Stimulated activated CD8-positive, alpha-beta memory T cell treated with anti-CD3 and anti-CD28 coated beads, Interleukin-4, amount 100 ng/mL, for 4 hours (primary cell): ENCODE measurements at places on chromosomes 7 and 10.

DNA sequence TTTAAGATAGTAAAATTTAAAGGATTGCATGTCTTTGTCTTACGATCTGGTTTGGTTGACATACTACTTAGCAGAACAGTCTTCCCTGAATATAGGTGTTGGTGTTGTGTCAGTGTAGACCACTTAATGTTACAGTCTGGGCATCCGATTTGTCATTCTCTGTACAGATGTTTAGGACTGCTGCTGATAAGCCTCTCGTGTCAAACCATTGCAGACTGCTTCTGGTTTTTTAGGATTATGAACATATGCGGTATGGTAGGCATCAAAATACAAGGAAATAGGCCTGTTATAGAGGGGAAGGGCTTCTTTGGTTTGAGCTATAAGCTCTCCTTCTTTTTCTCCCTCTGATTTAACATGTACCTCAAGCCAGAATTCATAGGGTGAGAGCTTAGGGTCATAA is 7.4 kb downstream of the CYP3A43 start:
- DNase-seq: no peak

- DNase-seq: no peak
Observed at GRCh38 chr7:44819292-44819691, 22.8 kb downstream of the PPIA start.

GRCh38 chr10:81874875-81875466 is at the start of gene NRG3:
TSS of gene NRG3 (plus strand) at chr10:81875194.
- no peak for DNase-seq

DNA sequence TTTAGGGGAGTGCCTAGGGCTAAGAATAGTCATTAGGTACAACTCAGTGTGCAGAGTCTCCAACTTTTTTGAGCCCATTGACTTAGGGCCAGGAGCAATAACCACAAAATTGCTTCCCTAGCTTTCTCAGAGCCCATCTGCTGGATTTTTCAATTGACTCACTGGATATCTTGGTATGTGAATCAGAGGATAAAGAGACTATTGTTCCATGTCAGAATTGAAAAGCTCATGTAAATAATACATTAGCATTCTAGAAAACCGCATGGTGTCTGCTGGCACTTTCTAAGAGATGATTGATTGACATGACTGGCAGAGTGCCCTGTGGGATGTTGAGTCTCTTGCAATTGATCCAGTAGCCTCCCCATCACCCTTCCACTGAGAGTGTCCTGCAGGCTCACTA is 246.2 kb downstream of the CCDC7 start:
- no peak for DNase-seq

GRCh38 chr7:10973942-10974911 is 555 bp downstream of the PHF14 start:
- DNase-seq: no peak

- no peak for DNase-seq
Observed at GRCh38 chr7:47375121-47375938, 206.6 kb downstream of the TNS3 start.

- DNase-seq: no peak
Observed at GRCh38 chr7:43470110-43470509, 112.8 kb upstream of the STK17A start.

DNA sequence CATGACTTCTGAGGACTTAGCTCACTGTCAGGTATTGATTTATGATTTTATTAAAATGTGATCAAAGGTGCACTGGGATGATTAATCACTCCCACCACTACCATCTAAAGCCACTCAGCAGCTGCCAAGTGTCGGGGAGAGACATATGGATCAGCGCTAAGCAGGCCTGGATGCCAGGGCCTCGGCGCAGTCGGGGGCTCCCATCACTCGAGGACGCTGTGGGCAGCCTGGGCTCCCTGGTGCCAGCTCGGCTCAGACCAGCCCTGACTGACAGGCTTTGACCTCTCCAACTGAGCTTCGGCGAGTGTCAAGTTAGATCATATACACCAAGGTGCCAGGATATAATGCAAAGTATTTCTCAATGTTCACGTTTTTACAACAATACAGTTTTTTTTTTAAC is 267.7 kb downstream of the ACTR3B start:
- no peak for DNase-seq

DNA sequence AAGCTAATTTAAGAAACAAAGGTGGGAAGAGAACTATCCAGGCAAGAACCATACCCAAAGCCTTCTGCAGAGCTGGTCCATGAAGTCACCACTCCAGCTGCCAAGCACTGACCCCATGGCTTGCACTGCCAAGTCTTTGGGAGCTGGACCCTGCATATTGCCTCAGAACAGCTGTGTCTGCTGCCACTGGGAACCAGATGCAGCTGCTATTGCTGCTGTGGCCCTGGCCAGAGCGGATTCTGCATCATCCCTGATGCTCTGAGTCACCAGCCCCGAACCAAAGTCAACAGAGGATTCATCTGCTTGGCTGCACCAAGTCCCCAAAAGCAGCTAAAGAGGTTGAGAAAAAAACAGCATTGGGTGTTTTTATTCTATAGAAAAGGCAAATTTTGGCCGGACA is 39.2 kb upstream of the GSAP start:
- DNase-seq: no peak

- peak; percentile 47 for DNase-seq
Observed at GRCh38 chr7:50362712-50363282, 58.3 kb downstream of the IKZF1 start.

GRCh38 chr10:4038000-4038399 is 253.0 kb upstream of the KLF6 start:
- no peak for DNase-seq

DNA sequence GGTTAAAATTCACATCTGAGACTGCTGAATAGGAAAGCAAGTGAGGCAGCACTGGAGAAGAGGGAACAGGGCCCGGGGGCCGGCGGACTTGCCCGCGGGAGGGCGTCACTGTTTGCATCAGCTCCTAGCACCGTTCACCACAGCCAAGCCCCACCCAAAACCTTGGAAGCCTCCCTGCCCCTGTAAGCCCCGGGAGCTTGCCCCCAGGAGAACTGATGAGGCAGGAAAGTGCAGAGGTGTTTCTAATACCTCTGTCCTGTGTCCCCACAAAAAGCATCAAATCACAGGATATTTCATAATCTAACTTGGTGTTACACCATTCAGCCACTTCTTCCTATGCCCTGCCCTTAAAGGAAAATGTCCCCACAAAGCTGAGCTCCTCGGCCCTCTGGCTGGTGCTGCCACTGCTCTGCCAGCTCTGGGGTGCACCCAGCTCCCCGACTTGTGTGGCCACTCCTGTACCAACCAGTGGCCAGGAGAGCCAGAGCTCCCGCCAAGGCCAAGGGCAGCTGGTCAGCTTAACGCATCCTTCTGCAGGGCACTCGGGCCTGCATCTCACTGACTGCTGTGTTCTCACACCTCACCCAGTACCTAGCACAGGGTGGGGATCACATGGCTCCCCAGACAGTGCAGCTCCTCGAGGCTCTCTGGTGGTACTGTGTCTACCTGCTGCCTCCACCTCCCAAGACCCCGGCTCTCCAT is 47.3 kb upstream of the CNPY1 start:
- DNase-seq: no peak

DNA sequence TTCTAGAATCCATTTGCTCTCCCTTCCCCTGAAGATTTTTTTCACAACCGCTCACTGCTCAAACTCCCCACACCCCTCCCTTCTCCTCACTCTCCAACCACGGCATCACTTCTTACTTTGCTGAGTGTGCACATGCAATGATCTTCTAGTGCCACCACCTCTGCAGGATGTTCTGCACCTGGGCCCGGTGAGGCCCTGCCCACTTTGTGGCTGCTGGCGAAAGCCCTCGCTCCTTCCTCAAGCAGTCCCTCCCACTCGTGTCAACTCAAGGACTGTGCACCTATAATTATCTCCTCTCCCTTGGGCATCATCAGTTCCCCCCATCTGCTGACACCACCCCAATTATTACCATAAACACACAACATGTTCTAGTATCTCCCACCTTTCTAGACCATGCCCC is 91.0 kb upstream of the LANCL2 start:
- no peak for DNase-seq

GRCh38 chr7:127873151-127873550 is 158.1 kb downstream of the LRRC4 start:
- no peak for DNase-seq

GRCh38 chr10:79243181-79244067 is 103.8 kb upstream of the PPIF start:
- DNase-seq: peak; percentile 11

DNA sequence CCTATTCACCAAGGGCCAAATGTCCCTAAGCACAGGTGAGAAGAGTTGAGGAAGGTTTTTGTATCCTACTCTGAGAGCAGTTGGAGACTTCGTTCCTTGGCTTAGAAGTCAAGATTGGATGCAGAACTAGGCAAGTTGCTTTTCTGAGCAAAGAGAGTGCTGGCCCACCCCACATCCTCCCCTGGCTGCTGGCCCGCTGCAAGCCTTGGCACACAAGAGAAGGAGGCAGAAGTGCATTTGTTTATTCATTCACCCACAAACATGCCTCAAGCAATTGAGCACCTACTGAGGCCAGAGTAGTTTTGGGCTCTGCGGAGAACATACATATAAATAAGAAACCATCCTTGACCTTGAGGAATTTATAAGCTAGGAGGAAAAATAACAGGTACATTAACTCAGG is 318.9 kb downstream of the KCNMA1 start:
- no peak for DNase-seq

- DNase-seq: no peak
Observed at GRCh38 chr7:27097686-27098577, 2.1 kb upstream of the HOXA1 start.

DNA sequence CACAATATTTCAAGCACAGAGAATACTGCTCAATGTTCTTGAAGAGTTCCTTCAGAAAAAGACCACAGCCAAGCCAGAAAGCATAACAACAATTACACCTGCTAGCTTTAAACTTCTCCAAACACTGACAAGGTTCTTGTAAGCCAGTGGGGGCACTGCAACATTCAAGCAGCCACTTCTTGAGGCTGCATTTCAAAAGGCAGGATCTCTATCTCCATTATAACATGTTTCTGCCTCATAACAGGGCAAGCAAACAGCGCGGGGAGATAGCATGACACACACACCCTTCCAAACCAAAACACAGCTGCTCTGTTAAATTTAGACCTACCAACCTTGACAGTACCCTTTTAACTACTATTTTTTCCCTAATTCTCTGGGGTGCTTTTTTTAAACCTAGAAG is 30.8 kb downstream of the CHCHD3 start:
- no peak for DNase-seq

DNA sequence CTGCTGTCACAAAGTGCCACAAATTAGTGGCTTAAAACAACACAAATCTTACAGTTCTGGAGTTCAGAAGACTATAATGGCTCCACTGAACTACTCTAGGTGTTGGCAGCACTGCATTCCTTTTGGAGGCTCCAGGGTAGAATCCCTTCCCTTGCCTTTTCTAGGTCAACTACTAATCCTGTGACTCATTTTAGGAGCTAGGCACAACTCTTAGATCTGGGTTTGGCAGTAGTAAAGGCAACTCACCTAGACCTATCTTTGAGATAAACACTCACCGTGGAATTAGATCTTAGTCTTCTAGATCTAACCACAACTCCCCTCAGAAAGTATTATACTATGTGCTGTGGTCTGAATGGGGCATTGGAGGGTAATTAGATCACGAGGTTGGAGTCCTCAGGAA is 60.4 kb downstream of the ANKIB1 start:
- no peak for DNase-seq

GRCh38 chr7:15215616-15216015 is 313.1 kb upstream of the DGKB start:
- no peak for DNase-seq

DNA sequence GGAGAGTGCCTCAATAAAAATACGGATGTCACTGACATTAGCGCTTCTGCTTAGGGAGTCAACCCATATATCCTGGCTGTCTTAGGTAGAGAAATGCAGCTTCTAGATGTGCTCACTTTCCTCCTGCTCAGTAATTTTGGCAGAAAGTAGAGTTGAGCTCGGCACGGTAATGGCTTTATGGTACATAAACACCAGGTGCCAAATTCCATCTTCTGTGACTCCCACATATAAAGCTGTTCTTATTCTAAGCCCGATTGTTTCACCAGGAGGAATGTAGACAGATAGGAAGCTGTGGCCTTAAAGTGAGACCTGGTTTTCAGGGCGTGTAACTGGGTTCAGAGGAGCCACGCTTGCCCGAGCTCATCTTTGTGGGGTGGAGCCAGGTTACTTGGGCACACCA is 143.7 kb downstream of the CREB5 start:
- no peak for DNase-seq
